Breast epithelium (tissue), 4 donors: ENCODE measurements at places on chromosomes 2 and 18.

DNA sequence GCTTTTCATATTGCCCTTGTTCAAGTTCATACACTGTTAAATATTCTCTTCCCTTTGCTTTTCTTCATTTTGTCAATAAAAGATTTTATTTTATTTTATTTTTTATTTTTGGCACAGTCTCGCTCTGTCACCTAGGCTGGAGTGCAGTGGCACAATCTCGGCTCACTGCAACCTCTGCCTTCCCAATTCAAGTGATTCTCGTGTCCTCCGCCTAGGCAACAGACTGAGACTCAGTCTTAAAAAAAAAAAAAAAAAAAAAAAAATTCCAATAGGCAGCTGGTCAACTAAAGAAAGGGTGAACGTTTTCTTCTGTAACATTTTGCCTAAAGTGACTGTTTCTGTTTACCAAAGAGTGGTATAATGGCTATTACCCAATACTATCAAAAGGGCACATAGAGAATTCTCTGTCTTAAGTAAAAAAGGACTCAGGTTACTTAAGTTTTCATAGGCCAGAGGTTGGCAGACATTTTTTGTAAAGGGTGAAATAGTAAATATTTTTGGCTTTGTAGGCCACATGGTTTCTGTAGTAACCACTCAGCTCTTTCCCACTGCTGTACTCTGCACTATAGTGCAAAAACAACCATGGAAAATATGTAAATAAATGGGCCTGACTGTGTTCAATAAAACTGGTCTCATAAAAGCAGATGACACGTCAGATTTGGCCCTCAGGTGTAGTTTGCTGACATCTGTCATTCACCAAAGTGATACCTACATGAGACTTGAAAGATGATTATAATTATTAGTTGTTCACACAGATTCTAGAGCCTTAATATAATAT is 113.4 kb downstream of the MIB1 start:
- DNase-seq = no peak

DNA sequence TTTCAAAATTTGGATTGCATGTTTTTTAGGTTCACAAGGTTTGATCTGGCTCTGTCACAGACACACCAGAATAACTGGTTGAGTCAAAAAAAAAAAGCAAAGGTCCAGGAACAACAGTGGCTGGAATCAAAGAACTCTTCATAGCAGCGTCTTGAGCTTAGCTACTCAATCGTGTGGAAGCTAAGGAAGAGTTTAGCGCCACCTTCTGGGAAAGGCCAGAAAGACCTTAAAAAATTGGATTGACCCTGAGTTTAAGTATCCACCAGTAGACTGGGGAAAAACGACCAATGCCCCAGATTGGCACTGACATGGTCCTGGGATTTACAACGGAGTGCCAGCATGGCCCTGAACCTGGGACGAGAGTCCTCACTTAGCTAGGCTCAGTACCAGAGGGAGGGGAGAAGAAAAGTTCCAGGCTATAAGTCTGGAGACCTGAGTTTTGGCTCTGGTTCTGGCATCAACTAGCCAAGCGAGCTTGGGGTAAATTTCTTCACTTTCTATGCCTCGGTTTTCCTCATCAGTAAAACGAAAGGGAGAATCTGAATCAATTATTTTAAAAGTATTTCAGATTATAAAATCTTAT is 71.1 kb upstream of the TFCP2L1 start:
- peak; percentile 53 for DNase-seq

GRCh38 chr18:74940856-74941255 is 268.1 kb downstream of the PTGR3 start:
- no peak for DNase-seq

GRCh38 chr2:191846515-191847476 is at the start of gene CAVIN2:
Gene CAVIN2 (minus strand): TSS chr2:191847088. CDS start chr2:191846925, 163 bp downstream.
- peak; percentile 49 for DNase-seq

DNA sequence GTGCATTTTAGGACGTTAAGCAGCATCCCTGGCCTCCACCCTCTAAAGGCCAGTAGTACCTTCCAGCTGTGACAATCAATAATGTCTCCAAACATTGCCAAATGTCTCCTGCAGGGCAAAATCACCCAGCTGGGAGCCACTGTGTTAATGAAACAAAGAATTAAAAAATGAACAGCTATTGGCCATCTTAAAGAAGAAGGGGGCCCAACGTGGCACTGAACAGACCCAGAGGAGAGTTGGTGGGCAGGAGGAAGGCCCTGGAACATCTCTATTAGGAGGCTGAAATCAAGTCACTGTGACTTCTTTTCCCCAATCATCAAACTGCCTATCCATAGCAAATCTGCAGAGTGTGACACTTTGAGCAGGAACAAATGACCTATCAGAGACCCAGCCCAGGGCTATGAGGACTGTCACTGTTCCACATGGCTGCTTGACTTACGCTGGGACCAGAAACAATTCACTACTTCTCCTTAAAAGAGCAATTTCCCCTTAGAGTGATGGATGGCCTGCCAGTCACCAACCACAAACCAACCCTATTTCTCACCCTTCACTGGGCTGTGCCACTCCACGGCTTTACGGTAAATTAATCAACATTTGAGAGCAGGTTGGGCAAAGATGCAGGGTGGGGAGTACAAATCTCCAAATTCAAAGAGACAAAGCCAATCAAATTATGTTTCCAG is 35.2 kb upstream of the TEX51 start:
- DNase-seq = no peak

GRCh38 chr2:30271301-30271700 is 40.0 kb downstream of the LBH start:
- DNase-seq = no peak

- no peak for DNase-seq
Observed at GRCh38 chr18:61679836-61680235, 213.0 kb downstream of the RNF152 start.

DNA sequence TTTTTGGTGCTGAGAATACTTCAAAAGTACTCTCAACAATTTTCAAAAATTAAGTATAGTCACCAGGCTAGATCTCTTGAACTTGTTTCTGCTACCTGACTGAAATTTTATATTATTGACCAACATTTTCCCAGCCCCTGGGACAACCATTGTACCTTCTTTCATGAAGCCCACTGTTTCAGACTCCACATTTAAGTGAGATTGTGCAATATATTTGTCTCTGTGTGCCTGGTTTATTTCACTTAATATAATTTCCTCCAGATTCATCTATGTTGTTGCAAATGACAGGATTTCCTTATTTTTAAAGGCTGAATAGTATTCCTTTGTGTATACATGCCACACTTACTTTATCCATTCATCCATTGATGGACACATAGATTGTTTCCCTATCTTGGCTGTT is 354.2 kb upstream of the VRK2 start:
- DNase-seq = no peak
